ENCODE measurements at places on chromosomes 2 and 18.

- DNase-seq = no peak
These were observed 3.7 kb upstream of the SERTAD2 start for GRCh38 chr2:64657411-64657810.

GRCh38 chr2:213818436-213818835, 534.2 kb downstream of the SPAG16 start:
- no peak for DNase-seq

- DNase-seq = no peak
These were observed 610.2 kb downstream of the ZEB2 start for GRCh38 chr2:143909577-143910353.

- DNase-seq = no peak
These were observed 24.3 kb upstream of the STPG4 start for GRCh38 chr2:47179388-47179787.

DNA sequence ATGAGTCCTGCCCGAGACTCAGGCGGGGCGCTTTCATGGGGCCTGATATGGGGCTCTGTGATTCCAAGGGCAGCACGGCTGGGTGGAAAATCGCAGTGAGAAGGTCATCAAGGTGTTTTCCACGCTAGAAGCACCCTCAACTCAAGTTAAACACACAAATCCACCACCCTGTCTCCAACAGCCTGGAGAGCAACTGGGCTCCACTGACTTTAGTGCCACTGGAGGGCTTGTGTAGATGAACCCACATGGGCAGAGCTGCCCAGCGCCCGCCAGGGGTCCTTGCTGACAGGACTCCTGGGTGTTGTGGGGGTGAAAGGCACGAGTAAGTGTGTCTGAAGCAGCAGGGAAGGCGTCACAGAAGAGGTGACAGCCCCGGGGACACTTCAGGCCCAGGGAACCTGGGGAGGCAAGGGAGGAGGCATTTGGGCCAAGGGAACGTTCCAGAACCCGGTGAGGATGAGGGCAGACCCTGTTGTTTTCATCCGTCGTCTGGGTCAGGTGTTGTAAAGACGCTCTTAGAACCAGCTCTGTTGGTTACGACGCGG, 51.8 kb upstream of the CTDP1 start:
- DNase-seq = no peak

Measured in NCI-H187 treated with DMSO at 0.1 percent for 48 hours (cell line).